LHCN-M2 (cell line): ENCODE measurements at places on chromosomes 6 and 20. TPM values are rescaled to one million over a fixed set of nuclear protein-coding genes. Genes with fewer than 3 reads are reported as not detected.
A peak's percentile ranks its signal among the peaks of the same experiment; 100 is the strongest.

AVP gene
- total RNA-seq: not detected in 2 replicates

EMILIN3 gene
- not detected in 2 replicates for total RNA-seq

DNA sequence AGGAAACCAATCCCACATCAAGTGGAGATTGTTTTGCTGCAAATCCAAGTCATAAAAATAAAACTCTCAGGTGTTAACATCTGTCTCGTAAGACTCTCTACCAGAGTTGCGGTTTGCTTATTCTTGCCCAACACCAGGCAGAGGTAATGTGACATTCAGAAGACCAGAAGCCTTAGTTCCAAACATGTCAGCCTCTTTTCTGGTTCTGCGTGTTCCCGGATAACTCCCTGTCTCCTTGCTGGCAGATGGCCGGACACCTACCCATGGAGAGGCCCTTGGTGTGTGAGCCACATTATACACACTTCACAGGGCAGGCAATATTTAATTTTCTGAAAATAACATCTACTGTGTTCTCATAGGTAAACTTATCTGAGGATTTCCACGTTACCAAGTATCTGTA is 73.4 kb downstream of the GMPR start:
- DNase-seq: no peak

DNA sequence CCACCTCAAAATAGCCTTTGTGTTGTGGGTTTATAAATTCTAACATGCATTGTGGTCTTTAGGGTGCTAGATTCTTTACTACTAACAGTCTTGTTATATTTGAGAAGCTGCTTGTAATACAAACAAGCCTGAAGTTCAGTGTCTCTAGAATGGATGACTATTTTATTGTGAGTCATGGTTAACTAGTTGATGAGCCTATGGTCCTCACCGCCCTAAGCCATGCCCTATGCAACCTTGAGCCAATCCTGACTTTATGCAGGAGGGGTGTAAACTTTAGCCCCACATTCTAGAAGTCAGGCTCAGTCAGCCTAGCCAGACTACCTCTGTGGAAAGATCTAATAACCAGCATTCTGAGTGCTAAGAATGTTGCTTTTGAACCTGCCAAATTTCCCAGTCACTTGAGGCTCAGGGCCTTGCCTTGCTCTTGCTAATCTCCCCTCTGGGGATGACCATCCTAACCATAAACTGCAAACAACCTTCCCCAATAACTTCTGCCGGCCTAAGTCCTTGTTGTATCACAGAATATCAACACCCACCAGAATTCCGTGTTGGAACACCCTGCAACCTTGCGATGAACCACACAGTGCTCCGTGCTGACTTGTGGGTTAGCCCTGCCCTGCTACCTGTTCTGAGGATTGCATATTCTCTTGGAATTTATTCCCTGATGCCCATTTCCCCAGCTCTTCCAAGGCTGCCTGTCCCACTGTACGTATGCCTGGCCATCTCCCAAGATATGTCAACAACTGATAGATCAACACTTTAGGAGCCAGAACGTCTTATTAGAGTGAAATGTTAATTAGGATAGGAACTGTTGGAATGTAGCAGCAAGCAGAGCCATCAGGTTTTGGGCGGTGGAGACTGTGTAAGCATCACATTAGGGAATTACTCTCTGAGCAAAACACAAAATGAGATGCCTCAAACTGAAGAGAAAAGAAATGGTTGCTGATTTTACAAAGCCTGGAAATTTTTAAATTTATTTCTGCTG is 71.7 kb upstream of the CEP85L start:
- DNase-seq: peak; percentile 15

DNA sequence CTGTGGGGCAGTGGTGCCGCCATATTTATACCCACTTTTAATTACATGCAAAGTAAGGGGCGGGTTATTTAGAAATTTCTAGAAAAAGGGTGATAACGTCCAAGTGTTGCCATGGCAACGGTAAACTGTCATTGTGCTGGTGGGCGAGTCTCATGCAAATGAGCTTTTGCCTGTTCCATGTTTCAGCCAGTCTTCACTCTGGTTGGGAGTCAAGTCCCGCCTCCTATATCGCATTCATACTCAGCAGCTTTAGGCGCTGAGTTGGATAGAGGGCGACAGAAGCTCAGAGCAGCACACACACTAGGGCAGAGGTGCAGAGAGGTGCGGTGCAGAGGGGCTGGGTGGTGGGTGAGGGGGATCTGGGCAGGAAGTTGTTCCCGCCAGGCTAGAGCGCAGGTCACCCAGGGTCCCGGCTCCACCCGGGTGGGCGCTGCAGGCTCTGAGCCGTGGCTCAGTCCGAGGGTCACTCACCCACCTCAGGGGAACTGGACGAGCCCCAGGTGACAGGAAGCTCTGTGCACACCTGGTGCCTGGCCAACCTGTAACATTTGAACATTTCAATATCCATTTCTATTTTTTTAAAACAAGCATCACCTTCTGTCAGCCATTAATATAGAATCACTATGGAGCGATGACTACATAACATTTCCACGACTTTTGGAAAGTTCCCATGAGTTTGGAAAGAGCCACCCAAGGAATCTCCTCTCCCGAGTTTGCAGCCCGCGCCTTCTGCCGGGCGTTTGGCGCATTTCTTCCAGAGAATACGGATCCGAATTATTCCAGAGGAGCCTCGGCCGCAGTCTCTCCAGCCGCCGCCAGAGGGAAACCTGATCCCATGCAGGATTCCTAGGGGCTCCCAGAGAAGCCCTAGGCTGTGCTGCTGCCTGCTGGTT is 89.1 kb upstream of the PHACTR3 start:
- peak; percentile 10 for DNase-seq

- DNase-seq: no peak
Measured at GRCh38 chr6:6332811-6333244, 12.4 kb upstream of the F13A1 start.
